ENCODE measurements at places on chromosomes 7 and 10. TPM values are rescaled to one million over a fixed set of nuclear protein-coding genes. Genes with fewer than 3 reads are reported as not detected.

The CLDN3 gene
- 20.4 TPM for total RNA-seq

The SLC16A9 gene
- 19.3 TPM for total RNA-seq

The HYCC1 gene
- total RNA-seq: 92.1 TPM

The RGR gene
- not detected for total RNA-seq

The NPSR1 gene
- not detected for total RNA-seq

The DEPP1 gene
- total RNA-seq: 1.3 TPM

The CDNF gene
- 0.61 TPM for total RNA-seq

The MALRD1 gene
- 0.70 TPM for total RNA-seq

The ANKRD1 gene
- 41.0 TPM for total RNA-seq

The PSD gene
- 18.8 TPM for total RNA-seq

The SUN3 gene
- total RNA-seq: not detected

The NAT16 gene
- not detected for total RNA-seq

The ZNF117 gene
- 33.7 TPM for total RNA-seq

The NIPSNAP2 gene
- 66.4 TPM for total RNA-seq

The DNAJC12 gene
- not detected for total RNA-seq

The CDHR1 gene
- 4.1 TPM for total RNA-seq

The EN2 gene
- total RNA-seq: not detected

The TRIM73 gene
- total RNA-seq: 5.8 TPM

The CARD11 gene
- total RNA-seq: 10.8 TPM

The ZNF503 gene
- total RNA-seq: 0.43 TPM

The SH3PXD2A gene
- 15.7 TPM for total RNA-seq

The DOCK4 gene
- total RNA-seq: 8.3 TPM

The LIPK gene
- total RNA-seq: not detected

The STEAP4 gene
- not detected for total RNA-seq

The CHST15 gene
- total RNA-seq: 11.7 TPM

The FXYD4 gene
- not detected for total RNA-seq

The IFIT2 gene
- total RNA-seq: not detected

The SSC4D gene
- 42.6 TPM for total RNA-seq

The TEX36 gene
- not detected for total RNA-seq

The ZNF487 gene
- 3.5 TPM for total RNA-seq

The LIPM gene
- total RNA-seq: not detected

The CFAP43 gene
- total RNA-seq: 3.8 TPM

The TYSND1 gene
- 13.3 TPM for total RNA-seq

The ITIH2 gene
- not detected for total RNA-seq

The CHN2 gene
- 14.9 TPM for total RNA-seq

The CD36 gene
- total RNA-seq: 0.18 TPM

All from endodermal cell (in vitro differentiated cells).